ENCODE measurements at places on chromosomes 3 and 15.

GRCh38 chr3:185713015-185713414 is 111.8 kb downstream of the IGF2BP2 start:
- no peak for DNase-seq

DNA sequence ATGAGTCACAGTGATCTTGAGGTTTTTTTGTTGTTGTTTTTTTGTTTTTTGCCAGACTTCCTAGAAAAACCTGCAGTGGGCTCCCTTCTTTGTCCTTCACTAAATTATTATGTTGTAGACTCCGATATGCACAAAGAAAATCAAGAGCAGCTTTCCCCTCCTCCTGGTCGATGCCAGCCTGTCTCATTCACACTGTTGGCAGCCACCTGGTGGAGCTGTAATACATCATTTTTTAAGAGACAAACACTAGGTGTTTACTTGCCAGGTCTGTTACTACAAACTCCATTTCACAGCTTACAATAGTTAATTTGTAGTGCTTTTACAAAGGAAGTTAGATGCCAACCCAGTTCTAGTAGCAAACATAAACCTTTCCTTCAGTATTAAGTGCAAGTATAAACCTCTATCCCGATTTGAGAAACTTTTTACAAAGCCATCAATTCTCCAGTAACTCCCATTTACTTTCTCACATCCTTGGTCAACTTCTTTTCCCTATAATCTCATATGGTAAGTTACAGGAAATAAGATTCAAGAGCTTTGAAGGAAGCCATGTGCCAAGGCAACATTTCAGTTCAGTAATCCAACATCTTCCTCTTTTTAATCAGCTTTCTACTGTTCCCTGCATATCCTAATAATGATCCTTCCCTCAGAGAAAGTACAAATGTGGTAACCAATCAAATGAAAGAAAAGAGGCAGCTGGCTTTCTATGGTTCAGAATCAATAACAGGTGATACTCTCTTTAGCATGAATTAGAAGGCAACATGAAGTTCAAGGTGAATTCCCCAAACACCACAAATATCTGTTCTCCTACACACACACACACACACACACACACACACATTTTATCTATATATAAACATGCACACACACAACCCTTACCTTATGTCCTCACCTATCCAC is 14.0 kb downstream of the AAGAB start:
- no peak for DNase-seq

DNA sequence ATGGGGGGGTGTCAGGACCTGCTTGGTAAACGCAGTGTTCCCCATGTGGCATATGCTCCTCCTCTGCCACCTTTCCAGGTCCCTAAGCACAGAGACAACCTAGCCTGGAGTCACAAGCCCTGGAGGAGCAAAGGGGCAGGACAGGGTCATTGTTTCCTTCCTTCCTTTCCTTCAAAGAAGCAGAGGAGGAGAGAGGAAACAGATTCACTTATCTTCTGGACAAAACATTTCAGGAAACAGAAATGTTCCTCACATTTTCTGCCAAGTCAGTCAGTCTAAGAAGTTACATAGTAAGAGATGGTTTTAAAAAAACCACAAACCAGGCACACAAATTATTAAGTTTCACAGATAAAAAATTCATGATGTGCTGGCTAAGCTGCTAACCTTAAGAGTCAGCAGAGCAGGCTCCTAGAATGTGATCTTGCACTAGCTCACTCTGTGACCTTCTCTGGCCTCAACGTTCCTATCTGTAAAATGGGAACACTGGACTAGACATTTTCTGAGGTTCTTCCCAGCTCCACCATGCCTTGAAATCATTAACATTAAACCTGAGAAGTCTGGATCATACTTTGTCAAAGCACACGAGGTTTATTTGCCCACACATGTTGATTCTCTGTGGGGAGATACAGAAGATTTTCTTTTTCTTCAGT is 47.9 kb downstream of the ATP13A5 start:
- no peak for DNase-seq

DNA sequence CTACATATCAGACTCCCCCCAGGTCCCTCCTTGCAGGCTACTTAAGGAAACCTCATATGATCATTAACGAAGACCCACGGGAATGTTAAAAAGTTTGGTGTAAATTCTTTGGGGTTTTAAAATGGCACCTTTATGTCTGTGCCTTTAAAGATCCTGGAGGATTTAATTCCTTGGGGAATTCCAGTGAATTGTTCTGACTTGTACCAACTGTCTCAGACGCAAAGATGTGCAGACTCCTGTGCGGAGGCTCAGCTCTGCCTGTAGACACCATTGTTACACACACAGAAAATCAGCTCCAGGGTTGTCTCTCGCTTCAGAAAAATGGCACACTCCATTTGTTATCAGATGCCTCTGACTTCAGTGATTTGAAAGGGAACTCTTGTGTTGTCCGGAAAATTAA is 414.4 kb upstream of the CFAP20DC start:
- DNase-seq, result no peak

GRCh38 chr15:70505411-70505919 is 257.9 kb downstream of the UACA start:
- no peak for DNase-seq

GRCh38 chr3:129449279-129450115 is 9.5 kb downstream of the IFT122 start:
- DNase-seq, result no peak
